ENCODE measurements at places on chromosomes 2 and 18.
A peak's percentile ranks its signal among the peaks of the same experiment; 100 is the strongest.

GRCh38 chr2:63734510-63734909 is 107.2 kb upstream of the UGP2 start:
- DNase-seq, result no peak

DNA sequence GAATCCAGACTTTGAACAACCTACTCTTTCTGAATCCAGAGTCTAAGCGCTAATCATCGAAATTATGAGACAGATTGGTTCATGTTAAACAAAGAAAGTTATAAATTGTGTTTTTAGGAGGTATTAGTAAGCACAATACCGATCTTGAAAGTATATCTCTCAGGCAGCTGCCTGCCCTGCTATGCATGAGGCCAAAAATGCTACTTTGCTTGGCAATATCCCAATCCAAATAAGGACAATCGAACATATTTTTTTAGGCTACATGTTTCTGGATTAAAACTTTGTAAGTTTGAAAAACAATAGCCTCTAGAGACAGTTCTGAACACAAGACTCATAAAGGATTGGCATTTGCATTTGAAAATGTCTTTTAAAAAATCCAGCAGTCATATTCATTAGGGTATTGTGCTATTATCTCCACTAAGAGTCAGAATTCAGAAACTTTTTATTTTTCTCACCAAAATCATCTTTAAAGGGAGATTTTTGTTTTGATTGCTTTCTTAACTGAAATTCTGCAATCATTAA is 167.1 kb downstream of the PDE1A start:
- DNase-seq, result no peak

DNA sequence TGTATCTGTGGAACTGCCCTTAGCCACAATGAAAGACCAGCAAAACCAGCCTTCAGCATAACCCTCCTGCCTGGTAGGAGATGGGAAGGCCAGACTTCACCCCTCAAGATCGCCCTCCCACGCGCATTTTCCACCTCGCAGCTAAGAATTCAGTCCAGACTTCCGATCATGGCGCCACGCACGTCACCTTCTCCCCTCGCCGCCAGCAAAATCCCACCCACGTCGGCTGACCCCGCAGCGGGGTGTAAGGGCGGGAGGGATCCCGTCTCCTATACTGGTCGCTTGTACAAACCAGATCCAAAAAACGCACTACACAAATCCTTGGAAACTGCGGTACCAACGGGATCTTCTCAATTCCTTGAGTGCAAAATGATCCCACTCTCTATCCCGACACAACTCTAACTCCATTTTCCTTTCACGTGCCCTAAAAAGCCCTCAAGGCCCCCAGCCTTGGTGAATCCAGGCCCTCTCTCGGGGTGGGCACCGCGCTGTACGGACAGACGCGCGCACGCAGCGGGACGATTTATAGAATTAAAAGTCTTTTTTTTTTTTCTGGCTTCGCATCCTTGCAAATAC is 1.0 kb upstream of the BMPR2 start:
- DNase-seq, result peak; percentile 64

DNA sequence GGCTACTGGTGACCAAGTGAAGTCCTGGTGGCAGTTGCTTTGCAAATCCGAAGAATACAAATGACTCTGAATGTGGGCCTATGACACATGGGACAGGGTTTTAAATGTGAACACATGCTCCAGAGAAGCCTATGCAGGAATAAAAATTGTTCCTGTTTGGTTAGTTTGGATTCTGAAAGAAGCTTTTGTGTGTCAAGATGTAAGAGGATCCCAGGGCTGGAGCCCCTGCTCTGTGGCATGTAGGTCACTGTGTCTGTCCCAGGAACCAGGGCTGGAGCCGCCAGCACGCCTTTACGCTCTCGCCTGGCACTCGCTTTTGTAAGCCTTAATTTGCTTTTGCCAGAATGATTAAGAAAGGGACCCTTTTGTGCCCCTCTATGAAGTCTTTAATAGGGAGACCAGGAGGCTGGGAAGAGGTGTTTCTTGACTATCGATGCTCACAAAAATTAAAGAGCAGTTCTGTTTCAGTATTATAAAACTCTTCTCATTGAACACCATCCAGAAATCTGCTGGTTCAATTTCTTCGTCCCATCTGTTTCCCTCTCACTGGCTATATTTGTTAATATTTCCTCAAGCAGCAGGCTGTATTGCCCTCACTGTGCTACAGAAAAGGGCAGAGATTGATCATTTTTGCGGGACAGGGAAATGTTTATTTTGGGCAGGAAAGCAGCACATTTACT is 532.7 kb upstream of the POU3F3 start:
- no peak for DNase-seq

- no peak for DNase-seq
Observed at GRCh38 chr18:24600076-24600654, 139.7 kb downstream of the HRH4 start.

GRCh38 chr2:8953525-8953924 is 50.0 kb downstream of the MBOAT2 start:
- DNase-seq, result no peak

DNA sequence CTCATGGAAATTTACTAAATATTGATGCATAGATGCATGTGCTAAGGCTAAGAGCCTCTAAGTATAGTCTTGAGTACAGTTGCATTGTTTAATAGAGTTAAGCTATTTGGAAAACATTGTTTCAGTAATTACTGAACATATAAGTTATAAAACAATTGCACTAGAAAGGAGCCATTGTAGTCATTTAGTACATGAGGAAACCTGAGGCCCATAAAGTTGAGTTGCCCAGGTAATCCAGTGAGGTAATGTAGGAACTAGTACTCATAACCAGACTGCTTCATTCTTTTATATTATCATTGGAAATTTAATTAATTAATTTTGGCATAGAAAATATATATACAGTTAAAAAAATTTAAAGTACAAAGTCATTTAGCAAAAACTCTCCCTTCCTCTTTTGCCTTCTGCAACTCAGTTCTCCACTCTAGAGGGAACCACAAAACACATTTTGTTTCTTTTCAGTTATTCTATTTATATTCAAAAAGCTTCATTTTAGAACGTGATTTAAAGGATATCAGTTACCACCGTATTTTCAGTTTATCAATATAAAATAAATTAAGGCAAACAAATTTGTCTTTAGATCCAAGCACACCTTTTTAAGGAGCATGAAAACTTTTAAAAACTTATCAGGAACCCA is 27.8 kb upstream of the TBR1 start:
- DNase-seq, result no peak

GRCh38 chr18:38038242-38038641 is 472.6 kb upstream of the CELF4 start:
- DNase-seq, result no peak

DNA sequence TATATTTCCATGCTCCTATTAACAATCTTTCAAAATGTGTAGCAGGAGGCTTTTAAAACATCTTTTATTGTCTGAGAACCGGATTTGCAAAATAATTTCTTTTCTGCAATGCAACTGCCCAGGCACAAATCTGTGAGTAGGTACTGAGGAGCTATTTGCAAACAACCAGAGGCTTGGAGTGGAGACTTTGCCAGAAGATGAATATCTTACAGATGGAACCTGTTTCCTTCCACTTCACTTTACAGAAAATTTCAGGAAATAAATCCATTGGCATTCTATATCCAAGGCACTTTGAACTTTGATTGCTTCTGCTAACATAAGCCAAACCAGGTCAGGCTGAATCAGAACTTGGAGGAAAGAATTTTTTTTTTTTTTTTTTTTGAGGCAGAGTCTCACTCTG is 237.4 kb upstream of the REV1 start:
- DNase-seq, result no peak

DNA sequence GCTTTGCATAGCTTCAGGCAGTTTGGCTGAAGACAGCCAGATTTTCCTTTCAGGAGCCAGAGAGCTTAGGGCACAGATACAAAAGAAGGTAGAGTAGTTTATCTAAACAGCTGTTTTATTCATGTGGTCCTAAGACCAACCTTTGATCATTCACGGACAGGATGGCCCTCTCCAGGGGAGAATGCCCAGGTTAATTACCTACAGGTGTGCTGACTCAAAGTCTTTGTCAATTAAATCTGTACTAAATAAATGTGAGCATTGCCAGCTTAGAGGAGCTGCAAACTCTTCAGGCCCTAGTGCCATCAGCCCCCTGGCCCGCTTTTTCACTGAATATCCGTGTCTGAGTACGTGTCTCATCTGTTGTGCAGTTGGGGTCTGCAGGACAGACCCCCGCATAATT is 554.7 kb downstream of the NUP35 start:
- peak; percentile 28 for DNase-seq

DNA sequence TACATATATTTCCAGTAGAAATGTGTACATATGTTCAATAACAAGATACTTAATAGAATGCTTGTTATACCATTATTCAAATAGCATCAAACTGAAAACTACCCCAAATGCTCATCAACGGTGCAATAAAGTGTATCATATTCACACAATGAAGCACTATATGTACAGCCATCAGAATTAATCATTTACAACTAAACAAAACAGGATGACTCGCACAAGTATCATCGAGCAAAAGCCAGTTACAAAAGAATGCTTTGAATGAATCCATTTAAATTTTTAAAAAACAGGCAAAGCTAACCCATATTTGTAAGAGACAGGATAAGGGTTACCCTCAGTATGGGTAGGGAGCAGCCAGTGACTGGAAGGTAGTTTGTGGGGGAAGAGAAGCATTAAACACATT is 132.8 kb upstream of the PDE1A start:
- DNase-seq, result no peak

DNA sequence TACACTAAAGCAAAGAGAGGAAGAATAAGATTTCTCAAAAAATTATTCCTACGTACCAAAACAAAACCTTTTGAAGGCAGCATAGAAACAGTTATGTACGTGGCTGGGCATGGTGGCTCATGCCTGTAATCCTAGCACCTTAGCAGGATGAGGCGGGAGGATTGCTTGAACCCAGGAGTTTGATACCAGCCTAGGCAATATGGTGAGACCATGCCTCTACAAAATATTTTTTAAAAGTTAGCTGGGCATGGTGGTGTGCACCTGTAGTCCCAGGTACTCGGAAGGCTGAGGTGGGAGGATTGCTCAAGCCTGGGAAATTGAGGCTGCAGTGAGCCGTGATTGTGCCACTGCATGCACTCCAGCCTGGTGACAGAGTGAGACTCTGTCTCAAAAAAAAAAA is 14.9 kb upstream of the CYP26B1 start:
- DNase-seq, result no peak
